NCI-H446 (cell line): ENCODE measurements at places on chromosomes 3 and 15.

- DNase-seq = no peak
Measured at GRCh38 chr3:11140030-11140712, 14.1 kb upstream of the HRH1 start.

DNA sequence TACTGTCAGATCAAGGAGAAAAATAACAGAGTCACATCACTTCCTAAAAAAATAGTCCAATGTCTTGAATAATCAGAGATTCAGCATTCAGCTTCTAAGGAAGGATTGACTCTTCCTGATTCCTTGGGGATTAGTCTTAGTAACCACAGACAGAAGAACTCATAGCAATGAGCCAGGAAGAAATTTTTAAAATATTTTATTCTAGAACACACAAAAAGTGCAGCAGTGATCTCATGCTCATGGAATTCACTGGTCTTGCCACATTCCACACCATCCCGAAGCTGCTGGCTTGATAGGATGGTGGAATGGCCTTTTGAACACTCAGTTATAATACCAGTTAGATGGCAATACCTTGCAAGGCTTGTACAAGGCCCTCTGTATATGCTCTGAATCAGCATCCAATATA, 43.0 kb upstream of the ABI3BP start:
- DNase-seq = no peak

DNA sequence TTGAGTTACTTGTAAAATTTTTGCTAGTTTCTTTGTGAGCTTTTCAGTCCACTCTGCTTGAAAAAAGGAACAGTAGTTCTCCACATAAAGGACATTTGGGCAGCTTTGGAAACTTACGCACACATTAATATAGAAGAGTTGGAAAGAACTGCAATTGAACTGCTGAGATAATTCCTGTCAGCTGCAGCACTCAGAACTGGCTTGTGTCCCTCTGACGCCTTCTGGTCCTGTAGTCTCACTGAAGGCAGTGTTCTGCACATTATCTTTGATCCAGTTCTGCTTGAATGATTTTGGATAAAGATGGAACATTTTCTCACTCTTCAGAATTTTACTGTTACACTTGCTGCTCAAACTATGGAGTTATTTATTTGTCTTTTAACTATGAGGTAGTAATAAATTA, 901.9 kb downstream of the OTOL1 start:
- no peak for DNase-seq

GRCh38 chr3:102085431-102086176, 236.3 kb downstream of the NFKBIZ start:
- DNase-seq = no peak

DNA sequence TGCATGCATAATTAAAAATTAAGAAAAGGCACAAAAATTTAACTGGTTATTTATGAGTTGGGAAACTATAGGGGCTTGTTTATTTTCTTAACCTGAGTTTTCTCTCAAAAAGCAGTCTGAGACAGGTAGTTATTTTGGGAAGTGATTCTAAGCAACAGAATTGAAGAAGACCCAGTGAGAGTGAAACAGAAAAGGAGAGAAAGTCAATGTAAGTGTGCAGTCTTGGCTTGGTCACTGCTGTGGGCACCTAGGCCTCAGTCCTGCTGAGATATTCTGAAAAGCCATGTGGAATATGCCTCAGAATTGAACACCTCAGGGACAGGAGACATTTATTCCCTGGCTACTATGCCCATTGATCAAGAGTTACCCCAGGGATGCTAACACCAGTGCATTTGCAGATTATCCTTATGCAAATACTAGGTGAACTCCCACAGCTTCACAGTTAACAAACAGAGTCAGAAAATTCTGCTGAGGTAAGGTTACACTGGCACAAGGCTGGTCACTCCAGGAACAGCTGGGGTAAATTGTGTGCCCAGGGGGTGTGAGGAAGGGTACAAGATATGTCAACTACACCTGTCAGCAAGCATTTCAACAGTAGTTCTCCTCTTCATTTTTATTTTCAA, 222.7 kb downstream of the EFHB start:
- no peak for DNase-seq

DNA sequence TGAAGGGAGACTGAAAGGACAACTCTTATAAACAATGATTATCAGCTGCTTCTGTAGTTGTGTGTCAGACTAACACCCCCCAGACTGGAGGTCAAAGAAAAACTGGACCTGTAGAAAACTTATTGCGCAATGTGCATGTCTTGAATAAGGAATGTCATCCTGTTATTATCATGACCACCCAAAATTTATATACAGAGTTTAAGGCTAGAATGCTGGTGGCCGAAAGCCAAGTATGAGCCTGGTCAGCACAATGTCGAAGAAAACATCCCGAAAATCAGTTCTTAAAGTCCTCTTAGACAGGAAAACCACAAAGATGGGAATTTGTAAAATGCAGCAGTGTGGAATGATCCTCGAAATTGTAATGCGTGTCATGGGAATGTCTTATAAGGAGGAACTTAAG, 29.3 kb downstream of the RFTN1 start:
- DNase-seq = no peak

GRCh38 chr3:15360788-15361493, 28.6 kb upstream of the SH3BP5 start:
- no peak for DNase-seq

DNA sequence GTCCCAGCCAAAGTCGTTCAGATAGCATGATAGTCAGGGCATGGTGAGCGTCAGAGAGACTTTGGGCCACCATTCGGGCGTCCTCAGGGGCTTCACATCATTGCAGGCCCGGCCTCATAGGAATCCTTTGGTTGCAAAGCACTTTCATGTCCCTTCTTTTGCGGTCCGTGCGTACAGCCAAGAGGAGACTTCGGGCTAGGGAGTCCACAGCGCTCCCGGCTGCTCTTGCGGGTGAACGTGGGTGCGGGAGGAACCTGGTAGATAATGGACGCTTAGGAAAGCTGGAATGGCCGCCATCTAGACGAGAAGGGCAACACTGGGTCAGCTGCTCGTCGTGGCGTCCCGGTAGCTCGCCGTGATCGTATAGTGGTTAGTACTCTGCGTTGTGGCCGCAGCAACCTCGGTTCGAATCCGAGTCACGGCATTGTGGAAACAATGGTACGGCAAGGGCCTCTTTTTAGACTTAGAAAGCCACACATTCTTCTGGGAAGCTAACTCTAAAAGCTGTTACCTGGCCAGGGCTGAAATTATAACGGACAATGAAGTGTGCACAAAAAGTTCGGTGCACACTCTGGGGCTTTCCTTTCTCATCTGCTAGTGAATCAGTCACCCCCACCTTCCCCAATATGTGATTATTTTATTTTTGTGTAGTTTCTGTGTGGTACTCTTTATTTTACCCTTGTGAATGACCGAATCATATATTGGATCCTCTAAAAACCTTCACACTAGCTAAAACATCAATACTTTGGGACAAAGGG, 13.2 kb upstream of the SHF start:
- DNase-seq = peak; percentile 81

GRCh38 chr15:92130244-92130643, 263.4 kb upstream of the ST8SIA2 start:
- no peak for DNase-seq

- no peak for DNase-seq
Measured at GRCh38 chr3:167870759-167871158, 135.2 kb downstream of the SERPINI1 start.

- no peak for DNase-seq
Measured at GRCh38 chr3:29919571-29919970, 638.7 kb downstream of the RBMS3 start.

GRCh38 chr3:18765662-18766061, 340.5 kb upstream of the SATB1 start:
- no peak for DNase-seq

- DNase-seq = no peak
Measured at GRCh38 chr3:110479731-110480130, 591.9 kb upstream of the NECTIN3 start.

- no peak for DNase-seq
Measured at GRCh38 chr3:65607101-65607500, 431.6 kb downstream of the MAGI1 start.

- DNase-seq = no peak
Measured at GRCh38 chr3:177186306-177186705, 11.0 kb downstream of the TBL1XR1 start.

GRCh38 chr3:18770800-18771199, 345.7 kb upstream of the SATB1 start:
- DNase-seq = no peak

- DNase-seq = peak; percentile 43
Measured at GRCh38 chr3:174862101-174862500, 3.0 kb downstream of the NAALADL2 start.

- DNase-seq = no peak
Measured at GRCh38 chr15:89021224-89021623, 67.0 kb upstream of the ABHD2 start.

GRCh38 chr3:10983219-10983916, 9.2 kb upstream of the SLC6A1 start:
- no peak for DNase-seq

GRCh38 chr15:69014454-69014853, at the start of gene NOX5:
NOX5 (plus strand) TSS chr15:69014695; CDS start chr15:69014736, 41 bp downstream.
- DNase-seq = no peak

DNA sequence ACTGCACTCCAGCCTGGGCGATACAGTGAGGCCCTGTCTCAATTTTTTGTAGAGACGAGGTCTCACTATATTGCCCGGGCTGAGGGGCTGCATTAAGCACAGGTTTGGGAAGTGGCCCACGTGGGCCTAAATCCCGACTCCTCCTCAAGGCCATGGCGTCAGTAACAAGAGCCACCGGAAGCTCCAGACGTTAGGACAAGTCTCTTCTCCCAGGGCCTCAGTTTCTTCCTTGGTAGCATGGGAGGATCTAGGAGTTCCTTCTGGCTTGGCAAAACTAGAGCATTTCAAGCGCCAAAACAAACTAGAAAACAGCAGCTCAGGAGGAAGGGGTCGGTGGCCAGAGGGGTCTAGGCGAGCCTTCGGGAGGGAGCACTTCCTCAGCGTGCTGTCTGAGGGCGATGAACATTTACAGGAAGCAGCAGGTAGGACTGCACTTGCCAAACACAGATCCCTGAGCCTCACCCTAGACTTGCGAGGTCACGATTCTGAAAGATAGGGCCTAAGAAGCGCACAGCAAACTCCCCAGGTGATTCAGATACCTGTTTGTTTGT, 536 bp downstream of the SNAPC5 start:
- no peak for DNase-seq

- DNase-seq = no peak
Measured at GRCh38 chr3:103388214-103388613, 953.4 kb downstream of the ZPLD1 start.

- peak; percentile 23 for DNase-seq
Measured at GRCh38 chr3:61381745-61382392, 130.6 kb upstream of the FHIT start.

DNA sequence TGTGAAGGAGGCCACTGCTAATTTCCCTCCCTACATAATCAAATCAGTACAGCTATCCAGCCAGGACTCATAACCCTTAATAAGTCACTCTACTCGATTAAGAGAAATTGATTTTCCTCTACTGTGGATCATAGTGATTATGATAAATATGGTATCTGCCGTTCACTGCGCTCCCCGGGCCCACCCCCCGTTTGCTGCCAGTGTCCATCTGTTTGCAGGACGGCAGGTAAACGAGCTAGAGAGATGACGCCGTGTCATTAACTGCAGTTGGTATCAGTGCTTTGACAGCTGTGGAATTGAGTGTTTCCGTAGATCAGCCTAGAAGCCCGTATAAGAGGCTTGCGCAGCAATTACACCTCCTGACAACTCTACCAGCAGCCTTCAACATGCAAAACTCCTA, 94.9 kb downstream of the ROBO2 start:
- DNase-seq = no peak

GRCh38 chr3:135325096-135325495, 530.0 kb downstream of the EPHB1 start:
- no peak for DNase-seq

DNA sequence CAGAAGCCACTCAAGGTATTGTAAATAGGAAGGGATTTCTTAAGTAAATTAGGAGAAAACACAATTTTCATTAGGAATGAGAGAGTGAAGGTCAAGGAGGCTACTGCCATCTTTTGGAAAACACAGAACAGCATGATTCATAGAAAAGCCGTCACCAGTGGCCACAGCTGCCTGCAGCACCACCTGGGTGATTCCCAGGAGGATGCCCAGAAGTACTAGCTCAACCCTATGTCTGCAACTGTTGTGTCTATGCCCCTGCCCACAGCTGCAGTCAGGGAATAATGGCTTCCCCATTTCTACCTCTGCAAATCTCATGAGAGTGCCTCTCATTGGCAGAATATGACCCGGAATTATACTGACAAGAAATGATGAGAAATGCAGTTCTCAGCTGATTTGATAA, 300.0 kb downstream of the IGSF11 start:
- DNase-seq = no peak

DNA sequence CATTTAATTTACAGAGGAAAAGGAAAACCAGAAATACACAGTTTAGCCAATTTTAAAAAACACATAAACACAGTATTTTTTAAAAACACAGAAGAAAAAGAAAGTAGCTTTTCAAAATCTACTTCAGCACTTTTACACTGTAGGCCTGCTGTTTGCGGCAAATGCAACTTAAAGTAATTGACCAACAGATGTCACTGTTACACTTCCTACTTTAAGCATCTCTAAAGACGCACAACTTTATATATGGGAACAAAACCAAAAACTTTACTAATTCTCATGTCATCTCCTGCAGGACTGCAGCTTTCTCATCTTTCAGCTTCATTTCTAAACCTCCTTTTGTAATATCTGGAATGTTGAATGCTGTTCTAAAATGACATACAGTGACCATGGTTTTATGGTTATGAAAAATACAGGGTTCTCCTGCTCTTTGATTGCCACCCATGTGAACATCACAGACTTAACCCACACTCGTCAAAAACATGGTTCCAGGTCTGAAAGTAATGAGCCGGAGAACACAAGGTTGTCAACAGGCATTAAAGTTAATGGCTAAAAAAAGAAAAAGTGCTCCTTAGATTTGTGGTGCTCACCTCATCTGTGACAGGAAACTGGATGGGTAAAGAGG, 107.9 kb downstream of the FMN1 start:
- DNase-seq = peak; percentile 22

- no peak for DNase-seq
Measured at GRCh38 chr3:10492364-10493201, 12.8 kb downstream of the ATP2B2 start.

DNA sequence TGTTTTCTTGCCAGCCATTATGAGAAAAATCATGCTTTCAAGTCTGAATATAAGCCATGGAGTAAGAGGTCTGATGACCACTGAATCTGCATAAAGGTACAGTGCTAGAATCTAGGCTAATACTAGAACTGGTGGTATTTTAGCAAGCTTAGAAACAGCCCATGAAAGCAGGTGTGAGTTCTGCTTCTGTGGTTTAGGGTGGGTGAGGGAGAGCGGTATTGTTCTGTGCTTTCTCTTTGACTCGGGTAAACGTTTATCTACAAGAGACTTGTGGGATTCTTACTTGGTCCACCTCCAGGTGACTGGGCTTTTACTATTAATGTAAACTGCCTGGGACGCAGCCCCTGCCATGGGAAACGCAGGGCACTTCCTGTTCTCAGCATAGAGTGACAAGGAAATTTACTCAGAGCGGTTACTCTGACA, 55.2 kb downstream of the PGPEP1L start:
- DNase-seq = no peak

GRCh38 chr3:115111632-115112031, 35.5 kb downstream of the ZBTB20 start:
- no peak for DNase-seq

DNA sequence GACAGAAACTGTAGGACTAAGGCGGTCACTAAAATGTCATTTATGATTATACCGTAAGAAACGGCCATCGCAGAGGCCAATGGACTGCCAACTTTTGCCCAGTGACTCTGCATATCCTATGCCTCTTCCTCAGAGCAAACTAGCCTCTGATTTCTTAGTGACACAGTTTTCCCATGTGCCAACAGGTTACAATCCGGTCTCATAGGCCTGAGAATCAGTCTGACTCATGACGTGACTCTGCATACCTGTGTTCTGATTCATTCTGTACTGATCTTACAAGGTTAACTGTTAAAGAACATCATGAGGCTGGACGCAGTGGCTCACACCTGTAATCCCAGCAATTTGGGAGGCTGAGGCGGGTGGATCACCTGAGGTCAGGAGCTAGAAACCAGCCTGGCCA, 17.8 kb downstream of the RUBCN start:
- no peak for DNase-seq
